A549 treated with GW870086 at 1 μM for 4 hours (cell line): ENCODE measurements at places on chromosomes 13 and 19. TPM values are rescaled to one million over a fixed set of nuclear protein-coding genes. Genes with fewer than 3 reads are reported as not detected.

Gene PSG11
- total RNA-seq, result not detected in 5 replicates

Gene VSIG10L
- total RNA-seq, result 10.7 to 14.9 TPM (median 14.4 TPM) in 5 replicates

Gene BCL3
- total RNA-seq, result 38.4 to 70.3 TPM (median 61.0 TPM) in 5 replicates

Gene CEACAM4
- total RNA-seq, result not detected in 5 replicates

Gene URAD
- total RNA-seq, result not detected in 5 replicates

Gene SELENOV
- not detected in 5 replicates for total RNA-seq

Gene MED4
- 35.6 to 46.8 TPM (median 37.7 TPM) in 5 replicates for total RNA-seq

Gene FXYD7
- 0.31 to 0.40 TPM in 2 of 5 replicates, not detected in the others for total RNA-seq

Gene ZNF134
- total RNA-seq, result 8.8 to 12.1 TPM (median 9.3 TPM) in 5 replicates

Gene MISP
- 67.0 to 86.8 TPM (median 81.7 TPM) in 5 replicates for total RNA-seq

Gene FAM216B
- total RNA-seq, result not detected in 5 replicates

Gene GRAMD1A
- 127 to 167 TPM (median 165 TPM) in 5 replicates for total RNA-seq

Gene USHBP1
- not detected in 5 replicates for total RNA-seq

Gene CACNG7
- 5.1 to 10.5 TPM (median 8.6 TPM) in 5 replicates for total RNA-seq

Gene FSD1
- 6.3 to 9.6 TPM (median 8.5 TPM) in 5 replicates for total RNA-seq

Gene WDR62
- 20.3 to 27.6 TPM (median 24.5 TPM) in 5 replicates for total RNA-seq
